ENCODE measurements at places on chromosomes 12 and 14.

GRCh38 chr14:91946622-91947474, 646 bp downstream of the FBLN5 start:
- DNase-seq, result no peak

- DNase-seq, result no peak
These were observed 125.7 kb upstream of the DDHD1 start for GRCh38 chr14:53278602-53279506.

DNA sequence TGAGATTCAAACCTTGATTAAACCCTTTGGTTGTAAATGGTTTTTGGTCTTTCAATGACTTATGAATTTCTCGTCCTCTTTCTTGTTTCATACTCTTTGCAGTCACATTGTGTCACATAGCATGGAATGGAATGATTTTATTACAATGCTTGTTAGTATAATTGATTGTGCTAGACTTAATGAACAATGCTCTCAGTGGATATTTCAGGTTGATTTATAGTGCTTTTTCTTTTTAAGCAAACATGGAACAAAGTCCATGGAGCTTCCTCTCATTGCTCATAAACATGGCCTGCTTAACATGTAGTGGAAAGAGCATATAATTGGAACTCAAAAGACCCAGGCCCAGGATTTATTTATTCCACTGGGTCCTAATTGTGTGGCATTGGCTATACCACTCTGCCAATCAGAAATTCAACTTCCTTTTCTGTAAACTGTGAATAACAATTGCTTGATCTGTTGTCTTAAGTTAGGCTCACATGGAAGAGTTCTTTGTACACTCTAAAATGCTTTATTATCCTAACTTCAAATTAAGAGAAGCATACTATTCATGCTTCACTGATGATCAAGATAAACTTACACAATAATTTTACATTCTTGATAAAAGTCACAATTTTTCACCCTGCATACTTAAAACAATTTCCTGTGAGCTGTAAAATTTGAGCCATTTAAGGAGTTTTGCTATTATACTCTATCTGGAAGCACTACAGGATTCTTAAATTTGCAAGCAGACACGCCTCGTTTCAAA, 370.5 kb upstream of the PDE3A start:
- DNase-seq, result no peak

GRCh38 chr14:68285421-68286179, 466.0 kb downstream of the RAD51B start:
- DNase-seq, result peak; percentile 16

- DNase-seq, result no peak
These were observed 18.2 kb upstream of the SLC35E3 start for GRCh38 chr12:68727776-68728175.

GRCh38 chr12:72863671-72864070, 591.5 kb downstream of the TRHDE start:
- DNase-seq, result no peak

DNA sequence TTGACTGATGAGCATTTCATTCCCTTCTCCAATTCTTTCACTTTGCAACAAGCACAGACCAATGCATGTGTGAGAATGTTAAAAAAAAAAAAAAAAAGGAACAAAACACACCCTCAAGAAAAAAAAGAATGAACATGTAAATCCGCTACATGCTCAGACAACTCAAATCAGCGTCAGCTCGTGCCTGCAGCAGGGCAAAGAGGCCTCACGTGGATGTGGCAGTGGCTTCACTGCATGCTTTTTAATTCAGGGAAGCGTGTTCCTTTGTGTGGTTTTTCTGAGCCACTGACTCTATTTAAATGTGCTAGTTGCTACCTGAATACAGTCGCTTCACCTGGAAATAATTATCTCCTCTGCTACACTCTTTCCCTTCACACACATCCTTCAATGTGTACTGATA, 55.1 kb downstream of the PPP1R36 start:
- no peak for DNase-seq

All from effector CD4-positive, alpha-beta T cell (primary cell).